Stimulated activated CD4-positive, alpha-beta T cell treated with anti-CD3 and anti-CD28 coated beads, Interleukin-12 subunit alpha, Interleukin-12 subunit beta, amount 100 ng/mL, for 24 hours (primary cell): ENCODE measurements at places on chromosomes 11 and 22.
A peak's percentile ranks its signal among the peaks of the same experiment; 100 is the strongest.

GRCh38 chr11:46278387-46279125, 1.1 kb downstream of the CREB3L1 start:
- no peak for DNase-seq

- DNase-seq, result no peak
Measured at GRCh38 chr11:28054821-28055220, 53.1 kb downstream of the KIF18A start.

DNA sequence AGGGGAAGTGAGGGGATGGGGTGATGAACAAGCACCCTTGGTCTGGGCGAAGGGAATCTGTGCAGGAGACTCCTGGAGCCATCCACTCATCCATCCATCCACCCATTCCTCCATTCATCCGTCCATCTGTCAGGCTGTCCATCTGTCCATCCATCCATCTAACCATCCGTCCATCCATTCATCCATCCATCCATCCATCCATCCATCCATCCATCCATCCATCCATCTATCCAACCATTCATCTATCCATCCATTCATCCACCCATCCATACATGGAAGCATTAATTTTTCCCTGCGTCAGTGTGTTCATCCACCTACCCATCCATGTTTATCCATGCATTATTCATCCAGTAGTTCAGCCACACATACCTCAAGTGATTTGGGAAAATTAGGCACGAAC, 32.0 kb downstream of the WNT11 start:
- no peak for DNase-seq

DNA sequence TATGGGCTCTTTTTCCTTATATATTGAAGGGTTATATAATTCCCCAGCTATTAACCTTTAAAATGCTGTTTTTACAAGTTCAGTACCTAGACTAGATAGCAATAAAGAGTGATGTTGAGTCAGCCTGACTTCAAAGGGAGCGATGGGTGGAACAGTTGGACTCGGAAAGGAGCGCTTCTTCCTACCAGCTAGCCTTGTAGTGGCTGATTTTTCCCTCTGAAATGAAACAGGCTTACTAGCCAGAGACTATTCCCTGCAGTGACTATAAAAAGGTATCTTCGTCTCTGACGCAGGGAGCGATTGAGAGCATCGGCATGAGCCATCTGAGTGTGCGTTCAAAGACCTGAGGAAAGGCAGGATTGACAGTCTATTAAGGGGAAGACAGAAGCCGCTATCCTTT, 66.0 kb upstream of the GRAMD1B start:
- no peak for DNase-seq

DNA sequence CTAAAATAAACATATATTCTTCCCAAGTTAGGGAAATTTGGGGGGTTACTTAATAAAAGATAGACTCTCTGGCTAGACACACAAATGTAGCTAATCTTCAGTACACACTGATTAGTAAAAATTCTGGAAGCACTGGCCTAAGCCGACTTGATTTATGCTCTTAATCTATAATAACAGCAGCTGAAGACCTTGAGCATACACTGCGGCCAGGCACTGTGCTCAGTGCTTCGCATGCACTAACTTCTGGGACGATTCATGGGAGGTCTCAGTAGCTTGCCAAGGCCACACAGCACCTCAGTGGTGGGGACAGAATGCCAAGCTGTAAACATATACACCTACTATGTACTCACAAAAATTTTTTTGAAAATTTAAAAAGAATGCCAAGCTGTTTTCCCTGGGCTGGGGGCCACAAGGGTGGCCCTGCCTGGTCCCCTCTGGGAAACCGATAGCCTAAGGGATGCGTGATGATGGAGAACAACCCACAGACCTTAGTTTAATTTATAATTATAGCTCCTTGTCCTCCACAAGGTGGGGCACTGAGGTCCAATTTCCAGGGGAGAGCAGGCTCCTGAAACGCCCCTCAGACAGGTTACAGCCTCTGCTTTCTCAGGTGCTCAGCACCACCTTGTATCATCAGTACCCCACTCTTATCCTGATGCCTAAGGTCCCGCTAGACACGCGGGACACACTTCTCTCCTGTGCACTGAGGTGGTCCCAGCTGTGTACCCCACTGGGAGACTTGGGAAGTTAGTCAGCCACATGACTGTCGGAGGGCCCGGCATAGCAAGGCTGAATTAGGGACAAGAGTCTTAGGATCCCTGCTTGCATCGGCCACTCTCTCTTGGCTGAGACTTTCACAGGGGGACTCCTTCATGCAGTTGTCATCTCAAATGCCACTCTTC, 20.1 kb downstream of the SERPIND1 start:
- DNase-seq, result no peak

GRCh38 chr22:24976442-24977218, 24.1 kb downstream of the KIAA1671 start:
- no peak for DNase-seq

- no peak for DNase-seq
Measured at GRCh38 chr11:19409307-19409706, 168.6 kb upstream of the E2F8 start.

DNA sequence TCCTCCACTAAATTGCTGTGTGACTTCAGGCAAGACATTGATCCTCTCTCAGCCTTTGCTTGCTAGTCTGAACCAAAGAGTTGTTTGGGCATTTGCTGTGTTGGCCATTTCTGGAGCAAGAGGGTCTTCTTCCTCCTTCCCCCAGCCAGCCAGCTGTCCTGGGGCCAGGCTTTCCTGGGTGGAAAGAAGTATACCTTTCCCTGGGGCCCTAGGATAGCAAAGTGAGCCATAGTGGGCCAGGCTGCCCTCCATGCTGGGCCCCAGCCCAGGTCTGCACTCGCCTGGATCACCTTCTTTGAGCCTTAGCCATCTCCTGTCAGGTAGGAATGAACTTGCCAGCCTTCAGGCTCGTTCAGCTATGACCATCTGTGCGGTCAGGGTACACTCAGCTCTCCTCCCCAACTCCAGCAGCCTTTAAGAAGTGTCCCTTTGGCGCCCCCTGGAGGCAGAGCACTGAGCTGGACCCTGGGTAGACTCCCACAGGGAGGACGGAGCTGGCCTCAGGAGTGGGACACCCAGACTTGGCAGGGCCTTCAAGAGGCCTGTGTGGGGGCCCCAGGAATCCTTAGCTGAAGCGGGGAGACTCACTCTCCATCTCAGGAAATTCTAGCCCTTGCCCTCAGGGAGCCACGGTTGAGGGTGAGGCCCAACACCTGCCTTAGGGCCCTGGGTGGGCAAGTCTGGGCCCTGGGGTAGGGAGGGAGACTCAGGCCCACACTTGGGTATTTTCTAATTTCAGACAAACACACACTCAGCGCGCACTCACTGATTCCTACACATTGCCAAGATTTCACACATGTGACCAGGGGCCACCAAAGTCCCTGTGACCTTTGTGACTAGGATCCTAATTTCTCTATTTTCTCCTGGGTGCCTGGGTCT, 35.6 kb upstream of the TPBGL start:
- DNase-seq, result peak; percentile 83

GRCh38 chr11:65928667-65929066, 9.4 kb downstream of the DRAP1 start:
- DNase-seq, result no peak

- no peak for DNase-seq
Measured at GRCh38 chr11:3720997-3721396, 49.8 kb upstream of the CHRNA10 start.

DNA sequence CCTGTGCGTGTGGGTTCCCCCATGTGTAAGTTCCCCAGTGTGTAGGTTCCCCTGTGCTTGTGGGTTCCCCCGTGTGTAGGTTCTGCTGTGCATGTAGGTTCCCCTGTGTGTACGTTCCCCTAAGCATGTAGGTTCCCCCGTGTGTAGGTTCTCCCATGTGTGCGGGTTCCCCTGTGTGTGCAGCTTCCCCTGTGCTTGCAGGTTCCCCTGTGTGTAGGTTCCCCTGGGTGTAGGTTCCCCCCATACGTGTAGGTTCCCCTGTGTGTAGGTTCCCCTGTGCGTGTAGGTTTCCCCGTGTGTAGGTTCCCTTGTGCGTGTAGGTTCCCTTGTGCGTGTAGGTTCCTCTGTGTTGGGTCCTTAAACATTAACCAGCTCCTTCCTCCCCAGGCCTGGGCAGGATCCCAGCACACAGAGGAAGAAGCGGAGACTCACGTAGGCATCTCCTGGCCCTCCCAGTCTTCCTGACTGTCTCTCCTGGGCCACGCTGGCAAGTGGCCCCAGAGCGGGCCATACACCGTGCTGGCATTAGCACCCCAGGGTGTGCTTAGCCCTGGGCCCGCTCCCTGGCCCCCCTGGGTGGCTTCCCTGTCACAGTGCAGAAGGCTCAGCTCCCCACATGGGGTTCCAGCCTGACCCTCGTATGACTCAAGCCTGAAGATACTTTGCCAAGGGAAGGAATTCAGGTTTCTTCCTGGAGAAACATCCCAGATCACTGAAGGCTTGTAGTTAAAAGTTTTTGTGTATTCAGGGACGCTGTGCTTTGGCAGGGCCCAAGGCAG, 2.8 kb upstream of the GRAMD4 start:
- no peak for DNase-seq

DNA sequence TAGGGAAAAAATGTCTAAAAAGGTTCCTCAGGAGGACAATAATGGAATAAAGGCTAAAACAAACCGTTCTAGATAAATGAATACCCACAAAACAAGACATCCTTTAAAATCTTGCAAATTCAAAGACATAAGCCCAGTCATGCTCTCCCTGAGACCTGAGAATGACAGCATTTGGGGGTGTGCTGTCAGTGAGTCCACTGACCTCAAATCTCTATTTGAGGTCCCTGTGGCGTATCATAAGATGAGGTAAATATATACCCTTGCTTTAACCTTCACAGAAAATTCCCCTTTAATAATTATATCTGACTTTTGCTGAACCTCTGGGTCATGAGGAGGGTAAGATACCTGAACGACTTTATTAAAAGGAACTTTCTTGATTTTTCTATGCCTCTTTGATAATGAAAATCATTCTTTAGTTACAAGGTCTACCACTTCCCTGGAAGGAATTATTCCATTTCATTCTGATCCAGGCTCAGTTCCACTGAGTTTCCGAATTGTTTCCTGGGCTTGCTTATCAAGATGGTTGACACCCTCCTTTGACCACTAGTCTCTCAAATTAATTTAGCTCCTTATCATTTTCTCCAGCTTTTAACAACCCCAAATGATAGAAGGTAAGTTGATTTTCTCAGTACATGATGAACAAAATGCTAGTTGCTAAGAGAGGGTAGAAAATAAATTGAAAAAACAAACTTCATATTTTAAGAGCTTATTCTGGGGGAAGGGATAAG, 53.8 kb upstream of the CHRM4 start:
- no peak for DNase-seq

GRCh38 chr11:113579292-113579940, 104.2 kb upstream of the DRD2 start:
- DNase-seq, result no peak

GRCh38 chr11:7427733-7428132, 57.6 kb upstream of the OLFML1 start:
- DNase-seq, result no peak

GRCh38 chr11:117859488-117860112, 16.9 kb downstream of the FXYD6 start:
- DNase-seq, result no peak

DNA sequence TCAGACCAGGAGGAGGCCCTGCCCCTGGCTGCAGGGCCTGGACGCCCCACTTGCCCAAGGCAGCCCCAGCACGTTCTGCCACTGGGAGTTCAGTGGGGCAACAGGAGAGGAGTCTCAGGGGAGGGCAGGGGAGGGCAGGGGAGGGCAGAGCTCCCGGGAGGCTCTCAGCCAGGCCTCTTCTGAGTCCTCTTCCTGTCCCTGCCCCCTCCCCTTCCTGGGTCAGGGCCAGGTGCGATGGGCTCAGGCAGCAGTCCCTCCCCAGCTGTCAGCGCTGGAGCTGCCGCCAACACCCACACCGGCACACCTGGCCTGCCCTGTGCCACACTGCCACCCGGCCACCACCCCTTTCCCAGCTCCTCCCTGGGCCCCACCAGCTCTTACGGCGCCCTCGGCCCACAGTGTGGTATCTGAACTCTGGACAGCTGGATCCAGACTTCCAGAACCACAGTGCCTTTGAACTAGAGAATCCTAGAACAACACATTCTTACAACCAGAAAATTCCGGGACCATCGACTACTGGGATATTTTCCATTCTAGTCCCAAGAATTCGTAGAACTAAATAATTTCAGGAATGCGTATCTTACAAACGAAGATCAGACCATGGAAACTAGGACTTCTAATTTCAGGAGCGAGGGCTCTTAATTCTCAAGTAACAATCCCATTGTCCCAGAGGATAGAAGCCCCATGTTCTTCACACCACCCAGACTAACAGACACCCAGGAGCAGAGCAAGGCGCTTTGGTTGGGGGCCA, 21.8 kb downstream of the RPL3 start:
- DNase-seq, result no peak

GRCh38 chr11:118010738-118011461, 24.7 kb downstream of the IL10RA start:
- DNase-seq, result no peak

DNA sequence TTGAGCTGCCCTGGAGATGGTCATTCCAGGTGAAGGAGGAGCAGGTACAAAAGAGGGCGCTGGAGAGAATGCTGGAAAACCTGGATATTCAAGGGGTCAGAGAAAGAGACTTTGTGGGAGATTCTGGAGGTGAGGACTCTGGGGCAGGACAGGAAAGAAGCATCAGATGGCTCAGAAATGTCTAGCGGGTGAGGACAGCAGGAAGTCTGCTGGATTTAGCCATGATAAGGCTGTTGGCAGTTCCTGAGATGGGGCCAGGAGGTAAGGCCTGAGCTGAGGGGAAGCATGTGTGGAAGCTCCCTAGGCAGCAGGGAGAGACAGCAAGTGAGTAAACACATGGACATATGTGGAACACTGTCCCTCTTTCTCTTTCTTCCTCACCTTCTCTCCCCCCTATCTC, 1.5 kb downstream of the UPB1 start:
- no peak for DNase-seq

DNA sequence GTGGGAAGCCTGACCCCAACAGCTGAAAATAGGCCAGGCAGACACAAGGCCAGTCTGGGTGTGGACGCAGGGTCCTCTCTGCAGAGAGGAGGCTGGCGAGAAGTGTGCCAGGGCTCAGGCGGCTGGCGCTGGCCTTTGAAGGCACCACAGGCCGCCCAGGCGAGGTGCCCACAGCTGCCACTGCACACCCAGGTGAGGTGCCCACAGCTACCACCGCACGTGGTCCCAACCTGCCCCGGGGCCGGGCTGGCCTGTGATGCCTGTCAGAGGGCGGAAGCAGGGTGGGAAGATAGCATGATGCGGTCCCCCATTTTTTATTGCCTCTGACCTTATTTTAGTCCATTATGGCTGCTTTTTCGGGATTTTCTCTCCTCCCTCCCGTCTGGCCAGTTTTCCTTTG, 1303.9 kb downstream of the BRD1 start:
- DNase-seq, result no peak

DNA sequence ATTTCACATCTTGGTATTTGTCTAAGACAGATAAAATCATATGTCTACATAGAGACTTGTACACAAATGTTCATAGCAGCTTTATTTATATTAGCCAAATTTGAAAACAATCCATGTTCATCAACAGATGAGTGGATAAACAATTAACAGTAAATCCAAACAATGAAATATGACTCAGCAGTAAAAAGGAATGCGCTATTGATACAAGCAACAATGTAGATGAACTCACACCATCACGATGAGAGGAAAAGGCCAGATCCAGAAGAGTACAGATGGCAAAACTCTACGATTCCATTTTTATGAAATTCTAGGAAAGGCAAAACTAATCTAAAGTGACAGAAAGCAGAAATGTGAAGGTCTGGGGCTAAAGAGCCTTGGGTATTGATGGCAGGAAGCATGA, 384.3 kb downstream of the NTM start:
- DNase-seq, result no peak

- DNase-seq, result no peak
Measured at GRCh38 chr22:40180403-40180802, 2.7 kb downstream of the TNRC6B start.

- DNase-seq, result no peak
Measured at GRCh38 chr11:118074785-118075184, 2.1 kb upstream of the TMPRSS4 start.

- DNase-seq, result no peak
Measured at GRCh38 chr22:22450343-22450839, 58.2 kb downstream of the ZNF280B start.
